ENCODE measurements at places on chromosomes 4 and X.

DNA sequence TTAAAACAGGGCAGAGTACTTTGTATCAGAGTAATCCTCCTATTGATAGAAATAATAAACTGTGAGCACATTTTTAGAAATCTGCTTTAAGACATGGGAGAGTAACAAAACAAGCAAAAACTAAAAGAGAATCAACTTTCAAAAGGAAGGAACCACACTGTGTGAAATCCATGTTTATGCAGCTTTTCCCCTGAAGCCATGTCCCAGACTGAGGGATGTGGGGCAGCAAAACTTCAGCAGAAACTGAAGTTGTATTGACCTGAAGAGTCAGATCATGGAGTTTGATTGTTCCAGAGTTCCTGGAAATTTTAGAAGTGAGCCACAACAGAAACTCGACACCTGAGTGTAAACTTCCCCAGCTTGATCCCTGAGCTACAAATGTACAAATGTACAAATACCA, 53.2 kb downstream of the COMMD8 start:
- no peak for DNase-seq

DNA sequence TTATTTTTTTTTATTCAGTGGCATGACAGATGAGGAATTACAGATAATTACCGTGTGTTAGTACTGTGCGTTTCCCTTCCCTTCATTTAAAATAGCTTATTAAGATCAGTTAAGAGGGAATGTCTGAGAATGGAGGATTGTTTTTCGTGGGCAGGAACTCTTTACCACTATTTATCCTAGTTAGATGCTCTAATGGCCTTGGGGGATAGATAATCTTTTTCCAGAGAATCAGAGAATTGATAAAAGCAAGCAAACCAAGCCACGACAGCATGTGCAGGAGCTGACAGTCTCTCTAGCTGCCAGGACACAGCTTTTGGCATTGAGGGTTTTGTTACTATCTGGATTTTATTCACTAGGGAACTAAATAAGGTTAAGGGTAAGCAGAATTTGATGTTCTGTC, 128.7 kb downstream of the DCLK2 start:
- DNase-seq, result no peak

DNA sequence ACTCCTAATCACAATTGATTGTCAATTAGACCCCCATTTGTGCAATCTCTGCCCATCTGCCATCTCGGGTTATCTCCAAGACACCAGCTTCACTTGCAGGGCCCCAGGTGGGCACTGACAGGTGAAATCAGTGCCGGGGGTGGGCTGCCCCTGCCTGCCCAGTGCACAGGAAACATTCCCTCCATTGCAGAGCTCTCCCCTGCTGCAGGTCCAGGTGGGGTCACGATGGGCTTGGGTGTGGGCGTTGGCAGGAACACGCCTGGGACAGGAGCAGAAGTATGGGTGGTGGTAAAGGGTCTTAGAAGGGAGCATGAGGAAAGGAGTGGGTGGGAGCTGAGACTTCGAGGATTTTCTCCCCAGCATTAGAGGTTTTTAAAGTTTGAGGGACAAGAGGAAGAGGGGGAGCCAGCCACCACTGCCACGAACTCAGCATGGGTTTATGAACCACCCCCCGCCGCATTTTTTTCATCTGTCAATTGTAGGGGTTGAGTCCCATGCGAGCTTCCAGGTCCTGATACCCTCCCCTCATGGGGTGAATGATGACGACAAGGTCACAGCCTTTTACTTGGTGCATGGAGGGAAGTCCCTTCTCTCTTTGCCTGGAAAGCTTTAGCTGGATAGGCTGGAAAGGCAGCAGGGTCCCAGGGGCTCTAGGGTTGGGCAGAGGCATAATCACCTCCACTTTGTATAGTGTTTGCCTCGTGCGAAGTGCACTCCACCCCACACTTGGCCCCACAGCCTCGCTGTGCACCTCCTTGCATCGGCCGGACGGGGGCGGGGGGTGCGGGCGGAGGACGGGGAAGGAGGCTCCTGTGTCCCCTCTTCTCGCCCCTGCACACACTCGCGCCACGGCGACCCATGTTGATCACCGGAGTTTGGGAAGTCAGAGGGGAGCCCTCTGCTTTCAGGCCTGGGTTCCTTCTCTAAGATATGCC, 3.5 kb upstream of the NKX1-1 start:
- no peak for DNase-seq

- DNase-seq, result no peak
Observed at GRCh38 chr4:96342790-96343455, 503.0 kb downstream of the PDHA2 start.

GRCh38 chrX:135505351-135505750, 15.1 kb upstream of the INTS6L start:
- DNase-seq, result no peak

DNA sequence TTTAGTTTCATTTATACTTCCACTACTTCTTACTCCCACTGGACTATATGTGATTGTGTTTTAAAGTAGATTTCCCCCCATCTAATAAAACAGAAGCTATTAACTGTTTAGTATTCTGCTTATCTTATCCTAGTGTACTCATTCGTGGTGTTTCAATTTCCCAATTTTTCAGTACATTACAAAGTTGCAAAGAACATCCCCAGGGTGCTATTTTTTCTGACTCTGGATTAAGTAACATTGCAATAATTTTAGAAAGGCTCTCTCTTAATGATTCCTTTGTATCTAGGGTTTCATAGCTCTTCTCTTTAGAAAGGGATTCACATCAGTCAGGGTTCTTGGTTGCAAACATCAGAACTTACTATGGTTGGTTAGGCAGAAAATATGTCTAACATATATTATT, 317.9 kb upstream of the DIPK2B start:
- DNase-seq, result no peak

DNA sequence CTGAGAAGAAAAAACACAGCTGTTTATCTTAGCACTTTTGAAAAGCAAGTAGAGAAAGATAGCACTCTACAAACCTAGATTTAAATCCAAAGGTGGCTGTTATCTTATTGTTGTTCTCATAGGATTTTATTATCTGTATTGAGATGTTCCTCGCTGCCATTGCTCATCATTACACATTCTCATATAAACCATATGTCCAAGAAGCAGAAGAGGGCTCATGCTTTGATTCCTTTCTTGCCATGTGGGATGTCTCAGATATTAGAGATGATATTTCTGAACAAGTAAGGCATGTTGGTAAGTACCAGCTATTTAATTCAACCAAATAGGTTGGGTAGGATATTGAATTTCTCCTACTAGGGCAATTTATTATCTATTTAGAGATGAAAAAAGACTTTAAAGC, 16.4 kb downstream of the TMEM184C start:
- no peak for DNase-seq

GRCh38 chr4:154230091-154230490, 261.5 kb downstream of the DCHS2 start:
- DNase-seq, result no peak

DNA sequence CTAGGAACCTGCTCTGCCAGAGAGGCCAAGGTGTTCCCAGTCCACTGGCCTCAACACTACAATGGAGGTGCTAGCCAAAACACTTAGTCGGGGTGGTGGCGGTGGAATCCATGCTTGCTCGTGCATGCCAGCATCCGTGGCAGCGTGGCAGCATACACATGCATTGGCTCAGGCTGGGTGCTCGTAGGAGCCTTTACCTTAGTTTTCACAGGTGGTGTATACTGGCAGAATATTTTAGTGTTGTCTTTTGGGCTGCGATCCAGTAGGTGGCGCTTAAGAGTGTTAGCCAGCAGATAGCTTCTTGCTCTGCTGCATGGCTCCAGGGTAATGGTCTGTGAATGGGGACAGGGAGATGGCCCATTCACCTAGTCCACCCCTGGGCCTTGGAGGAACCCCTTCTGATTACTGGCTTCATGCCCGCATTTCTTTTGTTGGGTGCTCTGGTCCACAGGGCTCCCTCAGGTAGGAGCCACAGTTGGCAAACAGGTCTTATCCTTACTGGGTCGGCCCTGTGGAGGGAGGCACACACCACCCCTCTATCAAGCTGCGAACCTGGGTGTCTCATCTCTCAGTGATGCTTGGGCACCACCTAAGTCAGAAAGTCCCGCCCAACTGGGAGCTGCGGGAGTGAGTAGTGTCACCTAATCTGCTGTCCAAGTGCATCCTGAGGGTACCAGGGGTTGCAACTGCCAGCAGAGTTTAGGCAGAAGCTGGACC, 40.0 kb downstream of the RIPPLY1 start:
- DNase-seq, result no peak

DNA sequence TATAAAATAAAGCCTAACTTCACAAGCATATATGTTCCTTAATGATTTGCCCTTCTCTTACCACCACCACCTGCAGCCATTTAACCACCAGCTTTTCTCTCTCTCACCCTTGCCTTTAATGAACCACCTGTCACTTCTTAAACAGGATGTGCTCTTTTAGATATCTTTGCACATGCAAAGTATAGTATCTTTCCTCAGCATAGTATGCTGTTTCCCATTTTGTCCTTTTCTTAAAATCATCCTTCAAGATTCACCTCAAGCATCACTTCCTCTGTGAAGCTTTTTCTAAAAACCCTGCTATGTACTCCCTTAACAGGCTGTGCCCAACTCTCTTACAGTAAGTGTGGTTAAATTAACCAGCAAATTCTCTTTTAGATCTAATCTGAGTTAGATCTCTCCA, 8.2 kb upstream of the CNOT6L start:
- DNase-seq, result no peak

- DNase-seq, result peak; percentile 91
Observed at GRCh38 chrX:103464774-103465117, 54.5 kb downstream of the RAB40A start.

- no peak for DNase-seq
Observed at GRCh38 chr4:166682200-166682599, 552.1 kb downstream of the SPOCK3 start.

GRCh38 chr4:146634825-146635224, 3.9 kb upstream of the POU4F2 start:
- DNase-seq, result no peak

DNA sequence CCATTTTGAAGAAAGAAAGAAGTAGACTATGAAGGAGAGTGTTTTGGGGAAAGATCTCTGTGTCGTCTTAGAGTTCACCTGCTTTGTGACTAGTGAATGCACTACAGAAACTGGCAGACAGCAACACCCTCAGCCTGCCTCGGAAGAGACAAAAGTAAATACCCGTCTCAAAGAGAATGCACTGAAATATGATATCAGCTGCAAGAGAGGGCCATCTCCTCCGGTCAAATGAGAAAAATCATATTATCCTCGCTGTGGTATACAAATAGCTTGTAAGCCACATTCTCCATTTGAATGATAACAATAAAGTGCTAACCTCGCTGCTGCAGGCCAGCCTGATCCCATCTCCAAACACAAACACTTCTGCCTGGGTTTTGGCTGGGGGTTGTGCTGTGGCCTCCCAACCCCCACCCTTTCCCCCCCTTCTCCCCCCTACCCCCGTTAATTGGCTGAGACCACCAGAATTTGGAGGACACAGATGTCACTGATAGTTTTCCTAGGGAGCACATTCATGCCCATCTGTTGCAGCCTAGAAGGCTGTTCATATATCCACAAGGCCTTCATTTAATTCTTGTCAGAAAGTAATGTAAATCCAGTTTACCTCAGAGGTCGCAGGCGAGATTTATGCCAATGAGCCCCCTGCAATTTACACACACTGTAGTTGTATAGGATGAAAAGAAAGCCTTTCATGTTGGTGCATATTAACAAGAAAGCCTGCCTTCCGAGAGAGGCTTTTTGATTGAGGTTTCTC, 46.3 kb downstream of the ALPK1 start:
- DNase-seq, result no peak

GRCh38 chr4:56040842-56041241, 92.1 kb downstream of the CEP135 start:
- DNase-seq, result no peak

GRCh38 chrX:19846995-19847790, 40.2 kb downstream of the SH3KBP1 start:
- peak; percentile 87 for DNase-seq

- DNase-seq, result no peak
Observed at GRCh38 chr4:153502584-153502983, 36.4 kb downstream of the TMEM131L start.

DNA sequence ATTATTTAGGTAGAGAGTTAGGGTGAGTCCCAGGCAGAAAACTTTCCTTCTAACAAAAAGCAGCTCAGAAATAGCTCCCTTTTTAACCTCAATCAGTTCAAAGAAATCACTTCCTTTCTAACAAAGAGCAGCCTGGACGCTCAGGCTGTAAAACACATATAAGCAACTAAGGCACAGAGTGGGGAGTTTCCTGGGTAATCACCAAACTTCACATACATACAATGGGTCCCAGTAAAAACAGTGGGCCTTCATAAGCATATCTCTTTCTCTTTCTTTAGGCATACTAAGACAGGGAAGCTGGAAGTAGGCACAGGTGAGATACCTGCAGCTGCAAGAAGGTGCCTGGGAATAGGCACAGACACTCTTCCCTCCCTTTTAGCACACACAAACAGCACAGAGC, 4.9 kb upstream of the NAF1 start:
- no peak for DNase-seq

GRCh38 chrX:1419545-1420355, 27.8 kb upstream of the SLC25A6 start:
- DNase-seq, result no peak

GRCh38 chrX:20270562-20270890, 3.8 kb upstream of the RPS6KA3 start:
- no peak for DNase-seq

GRCh38 chr4:37561196-37561802, 124.9 kb downstream of the RELL1 start:
- no peak for DNase-seq

- DNase-seq, result no peak
Observed at GRCh38 chrX:8192276-8192675, 21.2 kb upstream of the VCX2 start.

- DNase-seq, result no peak
Observed at GRCh38 chrX:40273356-40274050, 175.7 kb upstream of the BCOR start.

- no peak for DNase-seq
Observed at GRCh38 chrX:38112566-38112965, 106.2 kb downstream of the SYTL5 start.

DNA sequence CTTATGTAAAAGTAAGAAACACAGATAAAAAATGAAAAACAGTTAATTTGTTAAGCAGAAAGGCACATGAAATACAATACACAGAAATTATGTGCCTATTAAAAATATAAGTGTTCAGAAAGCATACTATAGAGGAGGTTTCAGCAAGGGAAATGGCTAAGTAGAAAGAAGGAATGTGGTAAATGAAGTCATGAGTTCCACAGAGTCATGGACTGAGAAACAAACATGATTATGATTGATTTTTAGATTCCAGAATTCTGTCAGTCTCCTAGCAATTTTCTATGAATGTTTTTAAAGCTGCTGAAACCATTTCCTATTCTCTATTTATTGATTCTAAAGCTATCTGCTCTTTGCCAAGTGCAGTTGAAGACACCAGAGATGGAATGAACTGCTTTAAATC, 1398.4 kb downstream of the ARAP2 start:
- DNase-seq, result no peak

DNA sequence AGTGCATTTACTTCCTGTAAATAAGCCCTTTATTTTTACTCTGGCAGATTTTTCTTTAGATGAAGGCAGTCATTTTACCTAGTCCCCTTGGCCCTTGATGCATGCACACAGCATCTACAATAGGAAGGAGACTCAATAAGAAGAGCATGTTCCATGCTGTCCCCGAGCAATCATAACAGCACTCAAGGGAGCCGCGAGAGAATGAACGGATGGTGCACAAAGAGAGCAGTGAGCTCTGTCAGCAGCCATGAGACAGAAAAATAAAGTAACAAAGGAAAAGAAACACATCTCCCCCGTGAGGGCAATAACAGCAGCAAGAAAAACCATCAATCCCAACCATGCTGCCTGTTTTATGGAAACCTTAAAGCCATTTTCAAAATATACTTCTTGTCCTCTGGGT, 11.9 kb downstream of the SMIM31 start:
- no peak for DNase-seq
